ENCODE measurements at places on chromosomes 5 and 9. TPM values are rescaled to one million over a fixed set of nuclear protein-coding genes. Genes with fewer than 3 reads are reported as not detected.

The IFNA13 gene
- not detected for polyA plus RNA-seq

The TSLP gene
- polyA plus RNA-seq: not detected

The DELE1 gene
- 46.0 TPM for polyA plus RNA-seq

DNA sequence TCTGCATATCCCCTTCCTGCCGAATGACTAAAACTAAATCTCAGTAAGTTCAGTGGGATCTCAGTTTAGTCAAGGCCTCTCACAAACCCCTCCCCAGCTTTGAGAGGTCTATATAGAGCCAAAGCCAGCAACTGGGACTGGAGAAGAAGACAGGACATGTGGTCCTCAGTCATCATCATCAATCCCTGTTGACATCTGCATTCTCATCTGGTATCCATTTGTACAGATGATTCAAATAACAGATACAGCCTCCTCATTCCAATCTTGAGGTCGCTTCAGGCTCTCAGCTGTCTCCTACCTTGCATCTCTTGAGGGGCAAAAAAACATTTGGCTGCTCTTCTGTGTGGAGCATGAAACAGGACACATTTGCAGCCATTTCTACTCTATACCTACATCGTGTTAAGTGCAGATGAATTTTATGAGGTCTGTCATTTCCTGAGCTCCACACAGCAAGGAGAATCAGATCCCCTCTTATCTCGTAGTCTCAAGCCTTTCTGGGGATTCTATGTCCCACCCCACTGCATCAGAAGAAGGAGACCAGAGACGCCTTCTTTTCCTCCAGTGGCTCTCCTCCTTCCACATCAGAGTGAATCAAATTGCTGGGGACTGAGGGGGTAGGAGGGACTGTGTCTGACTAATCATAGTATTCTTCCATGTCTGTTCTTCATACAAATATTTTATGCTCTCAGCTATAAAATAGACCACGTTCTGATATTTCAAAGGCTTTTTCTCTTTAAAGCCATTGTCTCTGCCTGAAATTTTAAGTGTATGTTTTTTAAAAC lies 4.7 kb upstream of the RECK start:
- no peak overlapping the region for H3K27ac ChIP-seq
- peaks cover 24% of the 10 kb centered on the region for H3K4me1 ChIP-seq
- H3K27me3 ChIP-seq: peaks cover 4% of the 10 kb centered on the region
- no peak for DNase-seq
- no peak overlapping the region for H3K4me3 ChIP-seq

GRCh38 chr5:106862450-106863193 lies 808.1 kb downstream of the EFNA5 start:
- DNase-seq: no peak
- no peak overlapping the region for H3K27ac ChIP-seq
- no peaks in the 10 kb centered on the region for H3K4me1 ChIP-seq
- no peaks in the 10 kb centered on the region for H3K27me3 ChIP-seq
- H3K4me3 ChIP-seq: no peak overlapping the region
- no peaks in the 10 kb centered on the region for H3K36me3 ChIP-seq

GRCh38 chr5:179176571-179177230 lies 116.5 kb downstream of the ZNF354C start:
- DNase-seq: no peak
- H3K36me3 ChIP-seq: no peaks in the 10 kb centered on the region
- H3K4me1 ChIP-seq: no peaks in the 10 kb centered on the region
- H3K27ac ChIP-seq: no peak overlapping the region
- peaks cover 13% of the 10 kb centered on the region for H3K27me3 ChIP-seq
- no peak overlapping the region for H3K4me3 ChIP-seq

DNA sequence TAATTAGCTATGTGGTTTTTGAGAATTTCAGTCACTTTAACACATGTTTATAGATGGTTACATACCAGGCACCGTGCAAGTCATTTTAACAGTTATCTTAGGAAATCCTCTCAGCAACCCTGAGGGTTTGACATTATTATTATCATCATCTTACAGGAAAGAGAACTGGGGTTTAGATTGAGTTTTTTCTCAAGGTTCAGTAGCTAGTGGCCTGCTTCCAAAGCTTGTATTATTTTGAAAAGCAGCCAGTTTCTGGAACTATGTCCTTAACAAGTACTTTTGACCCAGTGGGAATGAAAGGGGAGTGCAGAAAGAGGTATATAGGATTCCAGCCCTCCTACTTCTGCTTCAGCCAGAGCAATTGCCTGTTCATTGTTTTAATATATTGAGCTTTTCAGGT lies 157.5 kb downstream of the COMMD10 start:
- peaks cover 45% of the 10 kb centered on the region for H3K36me3 ChIP-seq
- no peaks in the 10 kb centered on the region for H3K4me1 ChIP-seq
- no peaks in the 10 kb centered on the region for H3K27me3 ChIP-seq
- no peak for DNase-seq
- no peak overlapping the region for H3K27ac ChIP-seq

GRCh38 chr5:144644317-144644716 lies 473.6 kb downstream of the KCTD16 start:
- peaks cover 7% of the 10 kb centered on the region for H3K27me3 ChIP-seq
- H3K4me1 ChIP-seq: no peaks in the 10 kb centered on the region
- no peak overlapping the region for H3K4me3 ChIP-seq
- DNase-seq: no peak
- H3K36me3 ChIP-seq: no peaks in the 10 kb centered on the region

Data from naive B cell (primary cell).